Fibroblast of mammary gland (primary cell): ENCODE measurements at places on chromosomes 1 and 21.
A peak's percentile ranks its signal among the peaks of the same experiment; 100 is the strongest.

DNA sequence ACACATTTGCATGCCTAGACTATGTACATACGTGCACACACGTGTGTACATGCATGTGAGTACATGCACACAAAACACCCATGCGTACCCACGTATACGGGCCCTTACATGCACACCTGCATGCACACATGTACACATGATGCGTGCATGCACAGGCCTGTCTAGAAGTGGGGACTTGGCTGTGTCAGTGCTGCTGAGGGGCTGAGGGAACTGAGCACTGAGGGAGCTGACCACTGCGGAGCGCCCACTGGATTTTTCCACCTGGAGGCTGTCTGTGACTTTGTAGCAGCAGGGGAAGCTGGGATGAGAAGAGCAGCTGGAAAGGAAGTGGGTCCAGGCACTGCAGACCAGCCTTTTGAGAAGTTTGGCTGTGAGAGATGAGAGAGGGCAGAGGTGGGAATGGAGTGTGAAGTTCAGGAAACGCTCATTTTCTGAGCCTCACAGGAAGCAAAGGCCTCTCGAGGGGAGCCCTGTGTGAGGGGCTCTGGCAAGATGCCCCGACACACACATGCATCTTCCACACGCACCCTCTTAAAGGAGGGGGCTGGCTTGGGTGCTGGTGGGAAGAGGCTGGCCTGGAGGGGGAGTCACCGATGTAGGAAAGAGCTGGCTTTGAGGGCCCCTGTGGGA, 20.9 kb downstream of the PODN start:
- no peak for DNase-seq

DNA sequence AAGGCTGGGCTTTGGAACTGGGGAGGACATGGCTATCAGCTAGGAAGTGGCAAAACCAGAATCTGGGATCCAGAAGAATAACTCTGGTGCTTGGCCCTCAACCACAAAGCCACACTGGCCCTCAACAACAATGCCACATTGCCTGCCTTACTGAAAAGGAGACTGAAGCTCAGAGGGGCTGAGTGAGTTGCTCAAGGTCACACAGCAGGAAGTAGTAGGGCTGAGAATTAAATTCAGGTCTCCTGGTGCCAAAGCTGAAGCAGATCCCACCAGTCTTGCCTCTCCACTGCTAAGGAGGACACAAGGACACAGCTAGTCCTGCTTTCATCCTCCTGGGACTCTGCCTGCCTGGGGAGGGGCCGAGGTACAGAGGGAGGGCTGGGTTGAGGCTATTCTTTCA, 29.4 kb upstream of the STUM start:
- DNase-seq = no peak

DNA sequence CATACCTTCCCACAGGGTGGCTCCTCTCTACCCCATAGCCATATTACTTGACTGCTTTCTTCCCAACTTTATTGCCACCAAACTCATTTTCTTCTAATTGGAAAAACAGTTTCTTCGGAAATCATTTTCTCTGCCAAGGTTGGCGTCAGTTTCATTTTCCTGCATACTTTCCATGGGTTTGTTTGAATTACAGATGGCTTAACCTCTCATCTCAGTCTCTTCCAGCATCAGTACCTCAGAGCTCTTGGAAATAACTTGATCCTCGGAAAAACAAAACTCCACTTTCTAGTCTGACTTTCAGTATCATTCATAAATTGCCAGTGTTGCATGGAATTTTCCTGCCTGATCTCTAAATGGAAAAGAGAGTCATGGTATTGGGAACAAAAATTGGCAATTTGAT, 20.3 kb upstream of the PRDM2 start:
- no peak for DNase-seq

DNA sequence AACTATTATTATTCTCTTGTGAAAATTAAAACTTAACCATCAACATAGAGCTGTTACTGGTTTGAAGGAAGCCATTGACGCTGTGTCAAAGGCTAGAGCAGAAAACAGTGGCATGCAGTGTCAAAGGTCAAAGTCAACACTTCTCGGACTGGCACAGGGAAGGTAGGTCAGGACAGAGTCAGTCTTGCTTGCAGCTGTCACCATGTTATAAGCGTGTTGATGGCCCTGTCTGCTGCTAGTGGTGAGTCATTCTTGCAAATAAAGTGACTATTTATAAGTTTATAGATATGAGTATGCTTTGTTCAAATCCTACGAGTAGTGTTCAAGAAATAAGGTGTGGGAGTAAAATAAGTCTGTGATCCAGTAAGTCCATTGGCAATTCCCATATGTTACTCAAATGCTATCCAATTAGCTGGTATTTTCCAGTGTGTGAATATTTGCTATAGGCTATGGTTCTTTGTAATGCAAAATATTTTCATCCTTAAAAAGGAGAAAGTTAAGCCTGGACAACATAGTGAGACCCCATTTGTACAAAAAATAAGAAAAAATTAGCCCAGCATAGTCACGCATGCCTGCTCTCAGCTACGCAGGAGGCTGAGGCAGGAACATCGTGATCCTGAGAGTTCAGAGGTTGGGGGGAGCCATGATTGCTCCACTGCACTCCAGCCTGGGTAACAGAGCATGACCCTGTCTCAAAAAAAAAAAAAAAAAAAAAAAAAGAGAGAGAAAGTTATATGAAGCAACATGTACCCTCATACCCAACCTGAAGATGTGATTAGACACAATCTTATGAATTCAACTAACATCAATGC, 26.3 kb upstream of the TINAGL1 start:
- DNase-seq = peak; percentile 17

DNA sequence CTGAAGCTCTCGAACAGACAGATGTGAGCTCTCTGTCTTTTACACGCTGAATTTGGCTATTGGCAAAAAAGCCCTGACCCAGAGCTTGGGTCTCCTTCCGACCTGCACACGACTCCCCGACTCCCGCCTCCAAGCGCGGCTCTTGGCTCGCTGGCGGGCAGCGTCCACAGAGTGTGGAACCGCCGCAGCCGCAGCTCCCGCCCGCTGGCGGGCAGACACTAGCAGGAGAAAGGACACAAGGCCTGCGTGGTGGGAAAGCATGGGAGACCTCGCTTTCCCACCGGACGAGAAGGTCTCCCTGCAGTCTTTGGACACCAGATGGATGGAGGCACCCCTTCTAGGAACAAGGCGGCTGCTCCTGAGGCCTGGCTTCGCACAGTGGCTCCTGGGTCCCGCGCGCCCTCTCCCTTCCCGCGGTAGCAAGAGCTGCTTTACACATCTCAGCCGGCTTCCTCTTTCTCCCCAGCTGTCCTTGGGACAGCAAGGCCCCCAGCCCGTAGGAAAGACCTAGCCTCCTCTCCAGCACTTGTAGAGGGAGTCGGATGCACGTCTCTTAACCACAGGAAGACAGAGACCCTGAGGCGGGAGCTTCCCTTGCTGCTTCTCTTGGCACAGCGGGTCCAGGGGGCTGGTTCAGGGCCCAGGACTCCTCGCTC, 92.1 kb downstream of the PRKAB2 start:
- DNase-seq = no peak

DNA sequence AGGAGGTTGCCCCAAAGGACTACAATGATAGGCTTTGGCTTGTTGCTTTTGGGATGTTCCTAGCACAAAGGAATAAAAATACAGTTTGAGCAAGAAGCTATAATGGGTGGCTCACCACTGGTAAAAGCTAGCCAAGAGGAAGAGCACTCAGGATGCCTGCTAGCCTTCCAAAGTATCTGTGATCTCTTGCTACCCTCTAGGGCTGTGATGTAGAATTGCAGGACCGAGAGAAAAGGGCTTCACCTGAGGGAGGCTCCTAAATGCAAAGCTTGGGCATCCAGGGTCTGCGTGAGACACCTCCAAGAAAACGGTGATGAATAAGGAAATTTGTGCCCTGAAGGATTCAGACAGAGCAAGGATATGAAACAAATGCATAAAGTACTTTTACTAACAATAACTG, 17.7 kb downstream of the IVL start:
- DNase-seq = peak; percentile 40

DNA sequence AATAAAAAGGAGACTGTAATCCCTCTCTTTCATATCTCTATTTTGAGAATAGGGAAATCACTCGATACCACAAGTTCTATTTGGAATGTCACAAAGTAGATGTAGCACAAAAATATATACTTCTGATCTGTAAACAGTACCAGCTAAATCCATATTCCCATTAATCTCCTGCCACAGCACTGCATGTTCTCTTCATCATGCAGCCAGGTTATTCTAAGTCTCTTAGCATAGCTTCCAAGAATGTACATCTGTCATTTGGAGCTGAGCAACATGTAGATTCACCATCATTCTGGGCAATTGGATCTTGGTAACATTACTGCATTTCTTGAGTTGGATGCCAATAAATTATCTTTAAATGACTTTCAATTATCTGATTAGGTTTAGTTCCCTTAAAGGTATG, 1874.5 kb downstream of the MRPL39 start:
- no peak for DNase-seq

DNA sequence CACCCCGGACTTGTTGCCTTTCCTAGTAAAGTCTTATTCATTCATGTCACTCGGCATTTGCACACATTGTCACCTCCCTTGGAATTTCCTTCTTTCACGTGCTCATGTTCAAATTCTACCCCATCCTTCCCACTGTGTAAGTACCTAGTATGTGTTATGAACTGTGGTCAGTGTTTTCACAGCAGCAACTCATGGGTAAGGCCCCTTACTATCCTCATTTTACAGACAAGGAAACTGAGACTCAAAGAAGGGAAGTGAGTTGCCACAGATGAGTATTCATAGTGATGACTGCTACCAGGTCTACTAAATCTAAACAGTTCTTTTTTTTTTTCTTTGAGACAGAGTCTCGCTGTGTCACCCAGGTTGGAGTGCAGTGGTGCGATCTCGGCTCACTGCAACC, 10.5 kb downstream of the CITED4 start:
- DNase-seq = no peak

DNA sequence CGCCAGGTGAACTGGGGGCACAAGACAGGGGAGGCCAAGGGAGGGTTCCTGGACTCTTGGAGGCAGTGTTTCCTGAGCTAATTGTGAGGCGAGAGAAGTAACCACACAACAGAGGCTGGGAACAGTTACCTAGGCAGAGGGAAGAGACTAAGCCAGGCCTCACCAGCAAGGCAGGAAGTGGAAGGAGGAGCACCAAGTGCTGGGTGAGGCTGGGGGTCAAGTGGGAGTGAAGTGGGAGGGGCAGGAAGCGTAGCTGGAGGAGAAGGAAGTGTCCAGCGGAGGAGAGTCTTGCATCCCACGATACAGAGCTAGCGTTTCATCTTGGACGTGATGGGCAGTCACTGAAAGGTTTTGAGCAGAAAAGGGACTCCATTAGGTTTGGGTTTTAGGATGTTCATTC, 48.3 kb upstream of the CAPZB start:
- DNase-seq = no peak

GRCh38 chr1:56331892-56332567, 247.3 kb downstream of the PLPP3 start:
- DNase-seq = peak; percentile 76

GRCh38 chr21:15001857-15002606, 62.8 kb downstream of the NRIP1 start:
- no peak for DNase-seq

DNA sequence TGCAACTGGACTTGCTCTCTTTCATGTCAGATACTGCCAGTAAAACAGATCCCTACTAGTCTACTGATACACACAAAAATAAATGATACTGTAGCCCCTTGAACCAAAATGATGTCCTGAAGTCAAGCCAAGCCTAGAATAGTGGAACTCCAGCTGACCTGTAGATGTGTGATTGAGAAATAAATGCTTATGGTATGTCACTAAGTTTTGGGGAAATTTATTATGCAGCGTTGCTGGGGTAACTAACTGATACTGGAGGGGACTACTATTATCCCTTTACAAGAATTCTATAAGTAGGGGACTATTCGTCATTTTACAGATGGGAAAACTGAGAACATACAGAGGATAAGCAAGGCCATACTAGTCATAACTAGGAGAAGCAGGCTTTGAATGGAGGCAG, 55.6 kb downstream of the RPL5 start:
- no peak for DNase-seq

GRCh38 chr1:89270423-89270822, 2.2 kb downstream of the GBP5 start:
- no peak for DNase-seq

- no peak for DNase-seq
Observed at GRCh38 chr1:227888404-227889046, 59.2 kb downstream of the WNT9A start.

DNA sequence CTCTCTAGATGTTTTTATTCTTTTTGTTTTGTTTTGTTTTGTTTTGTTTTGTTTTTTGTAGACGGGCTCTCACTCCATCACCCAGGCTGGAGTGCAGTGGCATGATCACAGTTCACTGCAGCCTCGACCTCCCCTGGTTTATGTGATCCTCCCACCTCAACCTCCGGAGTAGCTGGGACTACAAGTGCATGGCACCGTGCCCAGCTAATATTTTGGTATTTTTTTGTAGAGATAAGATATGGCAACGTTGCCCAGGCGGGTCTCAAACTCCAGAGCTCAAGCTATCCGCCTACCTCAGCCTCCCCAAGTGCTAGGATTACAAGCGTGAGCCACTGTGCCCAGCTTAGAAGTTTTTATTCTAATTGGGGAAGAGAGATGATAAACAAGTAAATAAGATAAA, 13.3 kb upstream of the TP53BP2 start:
- DNase-seq = no peak
